Activated gamma-delta T cell treated with Interleukin-2 at 50 U/mL for 16 hours (primary cell): ENCODE measurements at places on chromosomes 16 and 17.

GRCh38 chr17:29557739-29558116 is 9.1 kb downstream of the ABHD15 start:
- DNase-seq: no peak

DNA sequence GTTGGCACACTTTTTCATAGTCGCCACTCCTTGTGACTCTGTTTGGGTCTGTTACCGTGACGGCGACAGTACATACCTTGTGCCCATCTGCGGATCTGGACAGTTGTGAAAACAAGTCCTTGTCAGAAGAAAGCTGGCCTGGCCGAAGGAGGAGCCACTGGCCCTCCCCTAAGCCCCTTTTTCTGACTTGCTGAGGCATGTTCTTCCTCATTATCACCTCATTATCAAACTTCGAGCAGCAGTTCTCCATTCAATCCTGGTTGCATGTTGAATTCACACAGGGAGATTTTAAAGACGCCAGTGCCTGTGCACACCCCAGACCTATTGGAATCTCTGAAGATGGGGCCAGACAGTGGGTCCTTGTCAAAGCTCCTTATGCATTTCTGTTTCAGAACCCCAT is 61.1 kb downstream of the CYLD start:
- no peak for DNase-seq

- DNase-seq: no peak
Observed at GRCh38 chr16:23121024-23121423, 28.2 kb downstream of the USP31 start.

DNA sequence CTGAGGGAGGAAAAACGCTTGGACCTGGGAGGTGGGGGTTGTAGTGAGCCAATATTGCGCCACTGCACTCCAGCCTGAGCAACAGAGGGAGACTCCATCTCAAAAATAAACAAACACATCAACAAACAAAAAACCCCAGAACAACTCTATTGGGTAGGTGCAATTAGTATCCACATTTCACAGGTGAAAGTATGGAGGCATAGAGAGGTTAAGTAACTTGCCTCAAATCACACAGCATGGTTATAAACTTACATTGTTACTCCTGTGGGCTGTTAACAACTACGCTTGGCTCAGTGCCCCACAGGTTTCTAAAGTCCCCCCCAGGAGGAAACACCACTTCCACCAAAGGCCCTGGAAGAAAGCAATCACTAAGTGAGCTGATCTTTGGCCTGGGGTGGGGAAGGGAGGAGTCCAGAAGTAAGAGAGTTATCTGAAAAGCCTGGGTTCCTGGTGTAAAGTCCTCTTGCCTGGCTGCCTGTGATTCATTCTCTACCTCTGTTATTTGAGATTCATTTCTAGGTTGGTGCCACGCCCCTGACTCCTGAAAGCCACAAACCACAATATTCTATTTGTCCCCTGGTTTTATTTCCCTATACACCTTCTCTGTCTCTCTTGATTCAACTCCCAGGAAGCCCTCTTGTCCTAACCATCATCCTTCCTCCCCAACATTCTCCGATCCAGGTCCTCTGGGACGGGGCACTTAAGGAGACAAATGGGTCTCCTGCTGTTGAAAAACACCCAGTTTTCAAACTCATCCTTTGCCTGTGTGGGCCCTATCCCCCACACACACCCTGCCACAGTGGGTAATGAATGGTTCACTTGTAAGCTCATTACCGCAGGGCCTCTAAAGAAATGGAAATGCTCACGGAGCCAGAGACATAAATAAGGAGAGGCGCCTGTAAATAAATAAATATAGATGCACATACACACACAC is 195.4 kb downstream of the XYLT1 start:
- no peak for DNase-seq

GRCh38 chr16:76819226-76819916 is 371.6 kb upstream of the MON1B start:
- DNase-seq: no peak
